ENCODE measurements at places on chromosomes 3 and 15. TPM values are rescaled to one million over a fixed set of nuclear protein-coding genes. Genes with fewer than 3 reads are reported as not detected.
A peak's percentile ranks its signal among the peaks of the same experiment; 100 is the strongest.

The CKMT1A gene
- total RNA-seq: not detected

The SPATA12 gene
- not detected for total RNA-seq

DNA sequence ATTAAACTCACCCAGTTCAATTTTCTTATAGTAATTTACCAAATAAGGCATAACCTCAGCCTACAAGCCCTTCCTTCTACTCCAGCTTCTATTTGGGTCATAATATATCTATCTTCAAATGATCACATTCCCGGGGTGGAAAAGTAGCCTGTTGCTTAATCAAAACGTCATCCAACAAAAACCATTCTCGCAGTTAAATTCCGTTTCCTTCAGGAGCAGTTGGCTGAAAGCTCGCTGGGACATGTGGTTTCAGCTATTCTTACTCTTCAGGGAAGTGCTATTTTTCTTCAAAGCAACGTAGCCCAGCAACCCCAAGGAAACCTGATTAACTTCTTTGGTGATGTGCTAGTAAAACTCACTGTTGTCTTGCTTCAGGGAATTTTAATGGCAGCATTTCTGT, 59.6 kb downstream of the MAGI1 start:
- DNase-seq: peak; percentile 48

DNA sequence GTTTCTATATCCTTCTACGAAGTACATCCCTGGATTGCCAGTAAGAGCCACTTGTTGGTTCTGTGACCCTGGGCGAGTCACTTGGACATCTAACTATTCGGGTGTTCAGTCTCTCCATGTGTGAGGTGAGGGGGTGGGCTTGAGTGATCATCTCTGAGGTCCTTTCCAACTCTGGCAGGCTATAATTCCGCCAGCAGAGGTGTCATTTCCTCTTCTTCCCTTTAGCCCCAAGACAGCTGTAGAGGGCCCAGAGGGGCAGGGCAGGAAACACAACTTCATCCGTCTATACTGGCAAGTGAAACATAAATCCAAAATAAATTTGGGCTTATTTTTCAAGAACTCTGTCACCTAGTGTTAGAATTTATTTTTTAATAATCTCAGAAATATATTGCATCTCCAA, 38.1 kb downstream of the C2CD4A start:
- no peak for DNase-seq

DNA sequence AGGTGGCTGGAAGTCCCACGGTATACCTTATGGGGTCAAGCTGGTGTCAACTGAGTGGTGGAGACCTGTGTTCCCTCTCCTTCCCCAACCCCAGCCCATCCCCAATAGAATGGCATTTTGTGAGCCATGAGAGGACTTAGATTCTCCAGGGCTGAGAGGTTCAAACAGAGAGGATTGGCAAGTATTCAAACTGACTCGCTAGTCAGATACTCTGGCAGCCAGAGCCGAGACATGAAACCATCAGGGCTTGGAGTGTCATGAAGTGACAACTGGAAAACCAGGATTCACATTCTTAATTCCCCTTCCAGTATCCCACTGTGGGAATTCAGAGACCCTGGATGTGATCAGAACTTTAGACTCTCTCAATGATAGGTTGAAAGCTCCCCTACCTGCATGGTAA, 159.4 kb upstream of the SNTN start:
- no peak for DNase-seq

DNA sequence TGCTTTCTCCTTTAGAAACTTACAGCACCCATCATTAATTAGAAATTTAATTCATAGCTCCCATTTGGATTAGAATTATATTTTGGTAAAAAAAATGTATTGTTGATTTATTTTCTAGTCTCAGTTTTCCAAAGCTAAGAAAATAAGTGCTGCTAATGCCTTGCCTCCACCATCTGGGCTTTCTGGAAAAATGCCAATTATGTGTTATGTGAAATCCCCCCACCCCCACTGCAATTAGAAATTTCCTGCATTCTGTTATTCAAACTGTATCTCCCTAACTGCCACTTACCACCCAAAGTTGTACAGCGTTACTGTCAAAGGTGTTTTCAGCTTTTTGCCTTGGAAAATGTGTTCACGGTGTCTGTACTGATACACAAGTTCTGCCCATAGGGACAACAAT, 617.2 kb upstream of the UBE2E2 start:
- DNase-seq: no peak

DNA sequence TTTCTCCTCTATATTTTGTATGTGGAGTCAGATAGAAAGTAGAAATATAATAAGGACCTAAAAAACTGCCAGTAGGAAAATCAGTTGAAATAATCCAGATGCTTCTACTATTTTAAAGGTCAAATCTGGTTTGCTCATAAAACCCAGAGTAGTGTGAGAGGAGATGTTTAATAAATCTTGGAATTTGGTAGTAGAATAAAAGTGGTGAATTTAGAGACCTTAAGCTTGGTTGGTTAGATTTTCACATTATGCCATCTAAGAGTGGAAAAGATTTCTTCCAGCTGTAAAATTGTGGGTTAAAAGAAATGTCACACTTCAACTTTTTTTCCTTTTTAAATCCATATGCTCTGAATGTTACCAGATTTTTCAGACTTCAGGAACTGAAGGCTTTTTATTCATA, 266.4 kb upstream of the GOLIM4 start:
- DNase-seq: no peak

DNA sequence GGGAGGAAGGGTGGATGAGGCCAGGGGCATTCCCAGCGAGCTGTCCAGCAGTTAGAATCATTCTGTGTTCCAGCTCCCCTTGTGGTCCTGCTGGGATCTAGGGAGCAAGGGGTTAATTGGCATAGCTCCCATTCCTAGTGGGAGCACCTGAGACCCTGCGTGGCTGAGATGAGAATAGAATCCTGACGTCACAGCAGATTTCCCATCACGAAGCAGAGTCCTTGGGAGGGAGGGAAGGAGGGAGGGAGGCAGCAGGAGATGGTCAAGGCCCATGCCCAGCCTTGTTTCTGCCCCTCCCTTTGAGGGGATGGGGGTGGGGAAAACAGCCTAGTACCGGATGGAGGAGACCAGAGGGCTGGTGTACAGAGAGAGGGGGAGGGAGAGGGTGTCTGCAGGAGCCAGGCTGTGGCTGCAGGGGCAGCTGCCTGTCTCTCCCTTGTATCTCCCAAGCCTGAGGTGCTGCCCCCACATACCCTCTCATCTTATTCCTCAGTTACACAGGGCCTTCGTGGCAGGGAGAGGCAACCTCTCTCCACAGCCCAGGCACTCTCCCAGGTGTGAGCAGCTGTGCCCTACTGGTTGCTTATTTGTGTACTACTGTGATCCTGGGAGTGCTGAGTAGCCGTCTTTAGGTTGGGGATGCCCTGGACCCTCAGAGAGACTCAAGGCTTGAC, 5.4 kb downstream of the TYRO3 start:
- no peak for DNase-seq

DNA sequence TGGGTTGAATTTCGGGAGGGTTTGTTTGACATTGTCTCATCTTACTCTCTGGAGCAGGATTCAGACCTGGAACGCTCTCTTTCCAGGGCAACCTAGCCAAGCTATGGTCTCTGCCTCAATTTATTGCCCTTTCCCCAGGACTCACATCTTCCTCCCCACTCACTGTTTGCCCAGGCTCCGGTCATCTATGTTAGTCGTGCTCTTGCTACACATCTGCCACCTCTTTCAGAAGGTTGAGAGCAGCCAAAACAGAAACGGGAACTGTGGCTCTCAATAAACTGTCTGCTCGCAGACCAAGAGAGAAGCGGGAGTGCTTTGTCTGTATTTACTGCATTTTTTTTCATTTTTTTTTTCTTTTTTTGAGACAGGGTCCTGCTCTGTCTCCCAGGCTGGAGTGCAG, 81.6 kb downstream of the ST6GAL1 start:
- no peak for DNase-seq

DNA sequence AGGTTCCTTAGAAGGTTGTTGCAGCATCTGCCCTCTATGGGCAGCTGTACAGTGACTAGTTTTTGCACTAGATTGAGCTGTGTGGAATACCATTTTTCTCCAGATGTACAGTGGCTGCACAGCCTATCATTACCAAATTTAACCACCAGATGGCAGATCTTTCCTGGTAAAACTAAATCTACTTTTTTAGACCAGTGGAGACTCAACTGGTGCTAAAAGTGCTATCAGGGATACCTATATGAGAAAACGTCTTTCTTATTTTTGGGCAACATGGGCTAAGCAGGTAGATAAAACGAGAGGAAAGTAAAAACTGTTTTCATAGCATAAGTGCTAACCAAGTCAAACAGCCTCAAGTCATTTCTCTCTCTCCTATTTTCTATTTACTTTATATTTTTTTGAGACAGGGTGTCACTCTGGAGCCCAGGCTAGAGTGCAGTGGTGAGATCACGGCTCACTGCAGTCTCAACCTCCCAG, 21.2 kb downstream of the IGSF10 start:
- no peak for DNase-seq

- DNase-seq: no peak
Measured at GRCh38 chr15:63565536-63566186, 31.5 kb upstream of the FBXL22 start.

- DNase-seq: no peak
Measured at GRCh38 chr3:184067573-184068055, 14.8 kb downstream of the HTR3C start.

DNA sequence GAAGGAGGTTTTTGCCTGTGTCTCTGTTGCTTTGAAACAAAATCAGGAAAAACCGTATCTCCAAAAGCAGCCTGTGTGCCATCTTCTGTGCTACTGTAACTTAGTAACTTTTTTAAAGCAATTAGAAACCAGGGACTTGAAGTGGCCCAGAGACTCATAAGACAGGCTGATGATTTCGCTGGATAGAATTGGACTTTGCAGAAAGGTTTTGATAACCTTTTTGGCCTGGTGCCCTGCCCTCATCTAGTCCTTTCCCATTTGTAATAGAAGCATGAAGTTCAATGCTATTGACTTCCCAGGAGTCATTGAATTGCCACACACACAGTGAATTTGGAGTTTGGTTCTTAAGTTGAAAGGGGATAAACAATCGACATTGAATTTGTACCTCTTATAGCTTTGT, 157.2 kb downstream of the PTPRG start:
- no peak for DNase-seq

DNA sequence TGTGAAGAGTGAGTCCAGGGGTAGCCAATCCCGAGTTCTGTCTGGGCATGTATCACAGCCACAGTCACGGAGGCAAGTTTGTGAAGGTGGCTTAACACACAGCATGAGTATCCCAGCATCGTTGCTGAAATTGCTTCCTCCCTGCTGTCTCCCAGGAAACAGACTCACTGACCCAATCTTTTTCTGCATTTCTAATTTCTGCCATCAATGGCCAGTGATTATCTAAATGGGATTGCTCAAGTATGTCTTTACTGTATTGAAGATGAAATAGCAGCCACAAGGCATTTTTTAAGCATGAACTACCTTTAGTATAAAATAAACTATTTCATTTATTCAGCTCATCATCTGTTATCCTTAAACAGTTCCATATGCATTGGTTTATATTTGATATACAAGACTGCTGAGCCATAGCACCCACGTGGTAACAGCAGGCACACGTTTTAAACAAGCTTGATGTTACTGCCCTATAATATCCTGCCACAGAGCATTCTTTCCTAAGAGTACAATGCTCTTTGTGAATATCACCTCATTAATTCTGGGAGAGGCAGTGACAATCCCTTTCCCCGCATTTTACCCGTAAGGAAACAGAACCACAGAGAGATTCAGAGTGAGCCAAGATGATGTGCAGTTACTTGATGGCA, 276.6 kb upstream of the THBS1 start:
- DNase-seq: no peak

DNA sequence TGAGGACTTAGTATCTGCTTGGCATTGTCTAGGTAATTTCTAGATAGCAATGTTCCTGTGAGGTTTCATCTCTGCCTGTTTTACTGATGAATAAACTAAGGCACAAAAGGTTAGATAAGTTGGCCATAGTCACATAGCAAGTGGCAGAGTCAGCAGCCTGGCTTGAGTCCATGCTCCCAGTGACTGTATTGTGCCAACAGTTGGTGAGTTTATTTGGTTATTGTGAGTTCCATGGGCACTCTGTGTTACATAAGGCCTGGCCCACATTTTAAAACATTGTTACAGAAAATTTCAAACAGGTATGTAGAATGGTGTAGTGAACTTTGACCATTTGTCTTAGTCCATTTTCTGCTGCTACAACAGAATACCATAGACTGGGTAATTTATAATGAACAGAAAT, 15.2 kb downstream of the MCM2 start:
- DNase-seq: no peak

GRCh38 chr3:197730200-197730599, 6.5 kb downstream of the RUBCN start:
- DNase-seq: no peak

DNA sequence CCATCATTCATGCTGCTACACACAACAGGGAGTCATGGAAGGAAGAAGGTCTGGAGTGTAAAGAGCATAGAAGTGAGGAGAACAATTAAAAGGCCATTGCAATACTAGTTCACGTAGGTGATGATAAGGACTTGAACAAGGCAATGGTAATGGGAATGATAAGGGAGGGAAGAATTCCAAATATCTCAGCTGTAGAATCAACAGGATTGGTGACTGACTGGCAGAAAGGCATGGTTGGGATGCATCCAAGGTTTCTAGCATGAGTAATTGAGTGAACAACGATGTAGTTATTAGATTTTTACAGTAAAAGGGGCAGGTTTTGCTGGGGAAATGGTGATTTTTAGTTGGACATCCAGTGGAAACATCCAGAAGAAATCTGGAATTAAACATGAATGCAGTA, 2.4 kb upstream of the SEC62 start:
- no peak for DNase-seq

DNA sequence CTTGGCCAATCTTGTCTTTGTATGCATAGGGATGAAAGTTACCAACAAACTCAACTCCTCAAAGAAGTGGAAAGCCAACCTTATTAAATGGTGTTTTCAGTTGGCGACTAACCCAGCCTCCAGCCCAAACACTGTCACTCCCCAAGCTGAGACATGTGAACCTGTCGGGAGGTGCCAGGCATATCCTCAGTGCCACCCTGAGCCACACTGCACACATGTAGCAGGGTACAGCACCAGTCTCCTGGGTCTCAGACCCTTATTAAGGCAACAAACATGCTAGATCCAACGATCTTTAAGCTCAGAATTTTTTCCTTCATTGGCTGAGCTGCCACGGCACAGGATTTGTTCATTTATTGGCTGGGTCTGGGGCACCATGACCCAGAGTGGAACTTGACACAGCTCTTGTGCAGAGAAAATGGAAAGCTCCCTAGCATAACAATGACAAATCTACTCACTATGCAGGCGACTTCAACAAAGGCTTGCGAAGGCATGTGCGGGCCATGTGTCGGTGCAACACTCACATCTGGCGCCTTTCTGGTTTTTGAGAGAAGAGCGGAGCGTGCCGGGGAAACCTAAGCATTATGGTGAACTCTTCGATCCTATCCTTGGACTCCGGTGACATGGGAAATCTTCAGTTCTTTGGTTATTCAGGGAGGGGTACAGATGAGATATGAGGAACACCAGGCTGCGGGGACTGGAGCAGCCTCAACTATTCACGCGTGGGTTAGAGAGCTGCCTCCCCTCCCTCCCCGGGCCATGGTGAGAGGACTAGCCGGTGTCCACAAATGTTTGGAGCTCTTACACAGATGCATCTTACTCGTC, 190.1 kb downstream of the FAM43A start:
- DNase-seq: no peak

- DNase-seq: no peak
Measured at GRCh38 chr15:45456212-45457106, 66.1 kb downstream of the SLC30A4 start.
